ENCODE measurements at places on chromosomes 1 and 21. TPM values are rescaled to one million over a fixed set of nuclear protein-coding genes. Genes with fewer than 3 reads are reported as not detected.

DNA sequence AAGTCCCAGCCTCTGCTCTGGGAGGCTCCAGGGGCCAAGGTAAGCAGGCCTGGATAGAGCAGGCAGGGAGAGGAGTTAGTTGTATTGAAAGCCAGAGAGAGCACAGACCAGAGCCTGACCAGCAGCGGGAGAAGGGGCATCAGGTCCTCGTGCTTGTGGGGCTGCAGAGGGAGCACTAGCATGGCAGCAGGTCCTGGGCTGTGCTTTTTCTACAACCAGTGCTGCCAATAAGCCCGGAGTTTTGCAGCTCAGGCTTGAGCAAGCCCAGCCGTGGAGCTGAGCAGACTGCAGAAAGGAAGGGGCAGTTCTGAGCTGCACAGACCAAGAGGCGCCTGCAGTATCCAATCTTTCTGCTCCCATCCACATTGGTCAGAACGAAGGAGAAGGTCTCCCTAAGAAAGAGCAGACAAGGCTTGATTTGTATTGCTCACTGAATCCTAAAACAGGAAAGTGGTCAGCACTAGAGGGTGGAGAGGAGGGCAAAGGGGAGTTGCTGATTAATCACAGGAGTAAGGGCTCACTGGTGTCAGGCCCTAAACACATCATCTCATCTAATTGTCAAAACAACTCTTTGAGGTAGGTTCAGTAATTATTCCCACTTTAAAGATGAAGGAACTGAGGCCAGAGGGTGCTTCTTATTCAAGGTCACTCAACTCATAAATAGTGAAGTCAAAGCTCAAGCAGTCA lies 2.7 kb downstream of the DENND2D start:
- no peak overlapping the region for H3K4me3 ChIP-seq
- no peaks in the 10 kb centered on the region for H3K27me3 ChIP-seq
- peak; percentile 34 for DNase-seq
- no peaks in the 10 kb centered on the region for H3K4me1 ChIP-seq
- no peak overlapping the region for H3K27ac ChIP-seq

DNALI1 gene
- total RNA-seq = 3.9 TPM

OR2T29 gene
- not detected for total RNA-seq

FCRL1 gene
- total RNA-seq = not detected

GSTM1 gene
- 21.6 TPM for total RNA-seq

DNA sequence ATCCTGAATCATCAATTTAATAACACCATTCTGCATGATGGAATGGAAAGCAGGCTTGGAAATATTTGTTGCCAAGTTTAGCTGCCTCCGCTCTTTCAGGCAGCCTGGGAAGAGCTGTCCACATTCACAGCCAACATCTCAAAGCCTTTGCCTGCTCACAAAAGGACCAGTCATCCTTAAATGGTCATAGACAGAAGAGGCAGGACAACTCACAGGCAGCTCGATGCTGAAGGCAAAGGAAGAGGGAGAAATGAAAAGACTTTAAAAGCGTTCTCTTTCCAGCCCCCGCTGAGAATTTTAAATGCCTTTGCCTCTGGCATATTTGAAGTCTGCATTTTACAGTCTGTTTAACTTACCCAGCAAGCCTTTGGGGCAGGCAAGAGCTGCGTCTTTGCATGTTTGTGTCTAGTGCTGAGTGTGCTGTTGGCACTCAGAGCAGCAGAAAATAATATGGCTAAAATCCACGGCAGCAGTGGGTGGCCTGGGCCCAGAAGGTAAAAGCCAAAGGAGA lies 68.9 kb downstream of the NMNAT2 start:
- H3K27ac ChIP-seq = peak overlapping the region; percentile 67
- DNase-seq = no peak
- H3K36me3 ChIP-seq = no peaks in the 10 kb centered on the region

DNA sequence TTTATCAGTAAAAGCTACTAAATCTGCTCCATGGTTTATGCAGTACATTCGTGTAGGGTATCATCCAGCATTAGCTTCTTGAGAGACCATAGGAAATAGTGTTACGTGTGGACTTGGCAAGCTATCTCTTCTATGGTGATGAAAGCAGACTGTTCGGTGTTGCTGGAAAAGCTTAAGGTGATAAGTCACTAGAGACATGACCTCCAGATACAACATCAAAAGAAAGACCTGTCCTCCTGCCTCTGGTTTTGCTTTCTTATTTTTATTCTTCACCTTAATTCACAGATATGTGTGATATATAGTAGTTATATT lies 53.5 kb upstream of the S1PR1 start:
- H3K27me3 ChIP-seq = no peaks in the 10 kb centered on the region
- peaks cover 11% of the 10 kb centered on the region for H3K4me1 ChIP-seq
- no peak for DNase-seq
- H3K27ac ChIP-seq = peak overlapping the region; percentile 13
- no peak overlapping the region for H3K4me3 ChIP-seq

GRCh38 chr1:32759997-32760623 lies 57.0 kb downstream of the YARS1 start:
- no peak overlapping the region for H3K4me3 ChIP-seq
- DNase-seq = no peak
- H3K4me1 ChIP-seq = no peaks in the 10 kb centered on the region
- H3K27ac ChIP-seq = no peak overlapping the region
- no peaks in the 10 kb centered on the region for H3K36me3 ChIP-seq
- H3K27me3 ChIP-seq = no peaks in the 10 kb centered on the region

DNA sequence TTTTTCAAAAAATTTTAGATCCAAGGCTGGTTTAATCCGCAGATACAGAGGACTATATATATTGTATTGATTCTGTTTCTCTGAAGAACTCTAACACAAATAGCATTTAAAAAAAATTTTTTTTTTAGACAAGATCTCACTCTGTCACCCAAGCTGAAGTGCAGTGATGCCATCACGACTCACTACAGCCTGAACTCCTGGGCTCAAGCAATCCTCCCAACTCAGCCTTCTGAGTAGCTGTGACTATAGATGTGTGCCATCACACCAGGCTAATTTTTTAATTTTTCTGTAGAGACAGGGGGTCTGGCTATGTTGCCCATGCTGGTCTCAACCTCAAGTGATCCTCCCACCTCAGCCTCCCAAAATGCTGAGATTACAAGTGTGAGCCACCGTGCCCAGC lies 3.0 kb downstream of the ANKRD45 start:
- H3K27ac ChIP-seq = no peak overlapping the region
- no peak overlapping the region for H3K4me3 ChIP-seq
- H3K27me3 ChIP-seq = no peaks in the 10 kb centered on the region
- H3K36me3 ChIP-seq = no peaks in the 10 kb centered on the region
- no peak for DNase-seq

DNA sequence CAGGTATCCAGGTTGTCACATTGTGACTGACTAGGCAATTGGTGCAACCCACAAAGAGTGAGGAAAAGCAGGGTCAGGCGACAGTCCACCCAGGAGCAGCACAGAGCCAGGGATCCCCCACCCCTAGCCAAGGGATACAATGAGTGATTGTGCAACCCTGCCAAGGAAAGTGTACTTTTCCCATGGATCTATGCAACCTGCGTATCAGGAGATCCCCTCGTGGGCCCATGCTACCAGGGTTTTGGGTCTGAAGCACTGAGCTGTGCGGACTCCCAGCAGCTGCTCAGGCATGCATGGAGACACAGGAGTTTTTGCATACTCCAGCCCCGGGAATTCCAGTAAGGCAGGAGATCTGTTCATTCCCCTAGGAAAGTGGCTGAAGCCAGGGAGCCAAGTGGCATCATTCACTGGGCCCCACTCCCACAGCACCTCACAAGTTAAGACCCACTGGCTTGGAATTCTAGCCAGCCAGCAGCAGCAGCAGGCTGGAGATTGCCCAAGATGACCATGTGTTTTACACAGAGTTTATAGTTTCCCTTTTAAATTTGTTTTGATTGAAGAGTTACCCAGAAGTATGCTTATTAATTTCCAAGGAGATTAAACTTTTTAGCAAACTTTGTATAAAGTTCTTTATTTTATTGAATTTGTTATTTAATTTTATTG lies 136.0 kb downstream of the LTN1 start:
- no peaks in the 10 kb centered on the region for H3K36me3 ChIP-seq
- no peak overlapping the region for H3K27ac ChIP-seq
- no peak overlapping the region for H3K4me3 ChIP-seq
- H3K27me3 ChIP-seq = no peaks in the 10 kb centered on the region

FMO5 gene
- 0.86 TPM for total RNA-seq

GRCh38 chr1:33898881-33899280 lies 35.0 kb downstream of the HMGB4 start:
- H3K36me3 ChIP-seq = no peaks in the 10 kb centered on the region
- peaks cover 17% of the 10 kb centered on the region for H3K4me1 ChIP-seq
- DNase-seq = peak; percentile 47
- H3K4me3 ChIP-seq = no peak overlapping the region
- peak overlapping the region; percentile 5 for H3K27ac ChIP-seq
- H3K27me3 ChIP-seq = no peaks in the 10 kb centered on the region

DNA sequence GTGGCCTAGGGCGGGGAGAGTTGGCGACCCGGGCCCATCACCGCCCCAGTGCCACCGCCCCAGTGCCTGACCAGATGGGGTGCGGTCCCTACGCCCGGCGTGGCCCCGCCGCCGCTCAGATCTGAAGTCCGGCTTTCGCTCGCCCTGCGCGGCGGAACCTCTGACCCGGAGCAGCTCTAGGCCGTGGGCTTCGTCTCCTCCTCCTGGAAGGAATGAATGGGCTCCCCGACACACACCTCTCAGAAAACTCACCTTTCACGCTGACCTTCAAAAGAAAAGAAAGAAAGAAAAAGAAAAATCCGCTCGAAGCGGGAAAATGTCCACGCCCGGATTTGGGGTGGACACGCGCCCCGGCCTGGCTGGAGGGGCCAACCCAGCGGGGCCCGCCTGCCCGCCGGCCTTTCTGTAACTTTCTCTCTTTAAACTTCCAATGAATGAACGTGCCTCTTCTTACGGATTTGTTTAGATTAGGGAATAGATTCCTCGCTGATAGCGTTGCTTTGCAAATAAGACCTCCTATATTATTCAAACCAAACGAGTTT lies 5.4 kb upstream of the SIM2 start:
- peaks cover 61% of the 10 kb centered on the region for H3K27me3 ChIP-seq
- no peak overlapping the region for H3K4me3 ChIP-seq
- no peaks in the 10 kb centered on the region for H3K4me1 ChIP-seq
- H3K36me3 ChIP-seq = no peaks in the 10 kb centered on the region

DNA sequence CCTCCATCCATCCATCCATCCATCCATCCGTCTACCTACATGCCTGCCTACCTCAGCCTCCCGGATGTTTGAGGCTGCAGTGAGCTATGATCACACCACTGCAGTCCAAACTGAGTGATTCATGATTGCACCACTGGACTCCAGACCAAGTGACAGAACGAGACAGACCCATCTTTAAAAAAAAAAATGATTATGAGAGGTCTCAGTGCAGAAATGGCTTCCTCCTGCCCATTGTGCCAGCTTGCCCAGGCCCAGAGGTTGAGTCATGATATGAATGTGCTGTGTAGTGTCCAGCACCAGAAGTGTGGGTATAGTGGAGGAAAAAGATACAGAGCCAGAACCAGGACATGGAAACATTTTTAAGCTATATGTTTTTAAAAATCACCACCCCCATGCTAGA lies 149.9 kb downstream of the KIF26B start:
- H3K36me3 ChIP-seq = no peaks in the 10 kb centered on the region
- H3K27ac ChIP-seq = no peak overlapping the region
- peaks cover 15% of the 10 kb centered on the region for H3K4me1 ChIP-seq
- DNase-seq = no peak
- H3K27me3 ChIP-seq = no peaks in the 10 kb centered on the region
- H3K4me3 ChIP-seq = no peak overlapping the region

- no peaks in the 10 kb centered on the region for H3K27me3 ChIP-seq
- peak overlapping the region; percentile 72 for H3K4me3 ChIP-seq
- H3K4me1 ChIP-seq = peaks cover 8% of the 10 kb centered on the region
- H3K27ac ChIP-seq = peak overlapping the region; percentile 93
- no peaks in the 10 kb centered on the region for H3K36me3 ChIP-seq
- no peak for DNase-seq
These were observed 1.4 kb downstream of the TIPRL start for GRCh38 chr1:168180148-168180524.

CD53 gene
- total RNA-seq = 29.4 TPM

KPRP gene
- not detected for total RNA-seq

DAB1 gene
- 0.19 TPM for total RNA-seq

ADCY10 gene
- total RNA-seq = 0.35 TPM

- H3K36me3 ChIP-seq = no peaks in the 10 kb centered on the region
- H3K27me3 ChIP-seq = no peaks in the 10 kb centered on the region
- no peaks in the 10 kb centered on the region for H3K4me1 ChIP-seq
- DNase-seq = no peak
- H3K4me3 ChIP-seq = no peak overlapping the region
These were observed 200.4 kb upstream of the TMPRSS15 start for GRCh38 chr21:18603980-18604379.

GRCh38 chr1:94273111-94273510 lies 35.7 kb upstream of the ARHGAP29 start:
- H3K36me3 ChIP-seq = no peaks in the 10 kb centered on the region
- no peak overlapping the region for H3K4me3 ChIP-seq
- H3K27ac ChIP-seq = no peak overlapping the region
- no peaks in the 10 kb centered on the region for H3K27me3 ChIP-seq

GRCh38 chr1:164772635-164773034 lies 213.7 kb downstream of the PBX1 start:
- DNase-seq = peak; percentile 85
- H3K4me1 ChIP-seq = peaks cover 68% of the 10 kb centered on the region
- no peaks in the 10 kb centered on the region for H3K36me3 ChIP-seq

- H3K4me1 ChIP-seq = no peaks in the 10 kb centered on the region
- H3K36me3 ChIP-seq = peaks cover 34% of the 10 kb centered on the region
- DNase-seq = no peak
- no peak overlapping the region for H3K27ac ChIP-seq
- H3K4me3 ChIP-seq = no peak overlapping the region
These were observed 11.8 kb downstream of the GAS5 start for GRCh38 chr1:173856014-173856413.

DNA sequence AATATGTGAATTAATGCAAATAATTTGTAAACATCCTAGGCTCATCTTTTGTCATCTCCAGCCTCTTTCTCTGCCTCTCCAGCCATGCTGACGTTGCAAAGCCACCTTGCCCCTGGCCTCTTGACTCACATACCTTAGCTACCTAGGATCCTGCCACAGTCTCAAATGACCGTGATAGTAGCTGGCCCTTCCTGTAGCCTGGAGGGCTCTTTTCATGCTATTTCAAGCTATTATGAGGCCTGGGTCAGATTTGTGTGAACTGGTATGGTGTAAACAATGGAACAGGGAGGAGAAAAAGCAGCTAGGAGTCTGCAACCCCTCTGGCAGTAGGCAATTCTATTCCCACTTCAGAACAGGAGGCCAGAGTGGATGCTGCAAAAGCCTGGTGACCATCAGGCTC lies 337.7 kb downstream of the DISC1 start:
- H3K4me1 ChIP-seq = no peaks in the 10 kb centered on the region
- no peaks in the 10 kb centered on the region for H3K36me3 ChIP-seq
- DNase-seq = no peak
- H3K4me3 ChIP-seq = no peak overlapping the region
- no peaks in the 10 kb centered on the region for H3K27me3 ChIP-seq

OR2L5 gene
- not detected for total RNA-seq

AGBL4 gene
- total RNA-seq = 1.7 TPM

GRCh38 chr21:32916522-32917099 lies 109.1 kb upstream of the OLIG2 start:
- no peak overlapping the region for H3K4me3 ChIP-seq
- no peak overlapping the region for H3K27ac ChIP-seq
- no peaks in the 10 kb centered on the region for H3K27me3 ChIP-seq
- no peaks in the 10 kb centered on the region for H3K36me3 ChIP-seq
